ENCODE measurements at places on chromosomes 2 and 18.
A peak's percentile ranks its signal among the peaks of the same experiment; 100 is the strongest.

- no peak for DNase-seq
Measured at GRCh38 chr2:231611273-231612108, 18.8 kb downstream of the TEX44 start.

DNA sequence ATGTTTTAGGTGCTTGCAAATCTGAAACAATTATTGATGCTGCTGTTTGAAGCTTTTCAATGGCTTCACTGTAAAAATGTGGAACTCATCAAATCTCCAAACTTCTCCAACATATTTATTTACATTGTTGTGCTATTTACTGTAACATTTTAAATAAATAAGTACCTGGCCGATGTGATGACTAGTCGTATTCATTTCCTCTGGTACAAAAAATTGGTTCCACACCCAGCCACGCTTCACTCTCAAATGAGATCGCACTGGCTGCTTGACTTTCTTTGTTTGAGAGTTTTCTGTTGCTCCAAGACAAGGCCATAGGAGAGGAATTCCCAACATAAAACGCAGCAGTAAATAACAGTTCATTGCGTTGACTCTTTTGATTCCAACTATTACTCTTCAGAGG, 32.0 kb downstream of the CDH19 start:
- DNase-seq, result peak; percentile 21

DNA sequence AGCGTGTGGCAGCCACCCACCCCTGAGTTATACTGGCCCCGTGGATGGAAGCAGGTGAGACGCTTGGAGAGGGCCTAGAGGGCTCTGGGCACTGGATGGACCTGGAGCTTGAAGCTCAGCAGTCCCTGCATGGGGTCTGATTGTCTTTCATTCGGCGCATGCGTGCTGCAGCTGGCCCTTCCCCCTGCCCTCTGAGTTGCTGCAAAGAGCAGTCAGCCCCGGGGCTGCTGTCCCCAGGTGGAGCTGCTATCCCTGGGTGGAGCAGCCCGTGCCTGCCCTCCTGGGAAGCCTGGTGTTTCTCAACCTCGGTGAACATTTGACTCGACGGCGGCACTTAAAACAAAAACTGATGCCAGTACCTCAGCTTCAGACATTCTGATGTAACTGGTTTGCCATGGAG, 29.6 kb downstream of the IGFBP5 start:
- DNase-seq, result no peak

- DNase-seq, result no peak
Measured at GRCh38 chr18:54775686-54776085, 52.6 kb upstream of the RAB27B start.

DNA sequence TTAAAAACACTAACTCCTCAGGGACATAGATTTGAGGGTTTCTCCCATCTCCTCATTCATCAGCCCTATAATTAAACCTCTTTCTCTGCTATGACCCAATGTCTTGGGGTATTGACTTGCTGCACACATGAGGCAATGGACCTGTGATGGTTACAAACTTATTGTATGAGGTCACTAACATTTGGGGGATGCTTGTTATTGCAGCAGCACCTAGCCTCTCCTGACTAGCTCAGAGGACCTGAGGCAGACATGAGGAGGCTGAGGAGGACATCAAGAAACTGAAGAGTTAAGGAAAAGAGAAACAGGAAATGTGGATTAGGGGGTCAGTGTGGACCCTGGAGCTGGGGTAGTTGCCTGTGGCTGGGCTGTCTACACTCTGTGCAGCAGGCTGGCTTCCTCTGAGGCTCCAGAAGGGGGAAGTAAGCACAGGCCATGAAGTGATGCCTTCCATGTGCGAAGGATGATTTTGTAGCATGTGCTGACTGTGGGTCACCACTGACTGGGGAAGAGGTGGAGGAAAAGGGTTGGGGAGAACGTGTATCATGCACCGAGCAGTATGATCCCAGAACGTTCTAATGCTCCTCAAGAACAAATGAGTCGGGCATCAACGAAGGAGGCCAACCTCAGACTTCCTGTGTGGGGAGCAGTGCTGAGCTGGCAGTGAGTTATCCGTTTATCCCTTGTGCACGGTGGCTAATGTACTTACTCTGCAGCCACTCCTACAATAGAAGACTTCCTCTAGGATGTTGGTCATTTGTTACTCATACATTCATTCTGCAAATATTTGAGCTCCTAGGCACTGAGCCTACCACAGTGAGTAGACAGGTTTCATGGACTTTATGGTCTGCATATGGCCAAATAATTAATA, 42.1 kb upstream of the RFX8 start:
- no peak for DNase-seq

GRCh38 chr2:47771211-47771610, 11.7 kb upstream of the MSH6 start:
- DNase-seq, result peak; percentile 75

GRCh38 chr2:117523267-117523666, 291.2 kb upstream of the DDX18 start:
- no peak for DNase-seq

DNA sequence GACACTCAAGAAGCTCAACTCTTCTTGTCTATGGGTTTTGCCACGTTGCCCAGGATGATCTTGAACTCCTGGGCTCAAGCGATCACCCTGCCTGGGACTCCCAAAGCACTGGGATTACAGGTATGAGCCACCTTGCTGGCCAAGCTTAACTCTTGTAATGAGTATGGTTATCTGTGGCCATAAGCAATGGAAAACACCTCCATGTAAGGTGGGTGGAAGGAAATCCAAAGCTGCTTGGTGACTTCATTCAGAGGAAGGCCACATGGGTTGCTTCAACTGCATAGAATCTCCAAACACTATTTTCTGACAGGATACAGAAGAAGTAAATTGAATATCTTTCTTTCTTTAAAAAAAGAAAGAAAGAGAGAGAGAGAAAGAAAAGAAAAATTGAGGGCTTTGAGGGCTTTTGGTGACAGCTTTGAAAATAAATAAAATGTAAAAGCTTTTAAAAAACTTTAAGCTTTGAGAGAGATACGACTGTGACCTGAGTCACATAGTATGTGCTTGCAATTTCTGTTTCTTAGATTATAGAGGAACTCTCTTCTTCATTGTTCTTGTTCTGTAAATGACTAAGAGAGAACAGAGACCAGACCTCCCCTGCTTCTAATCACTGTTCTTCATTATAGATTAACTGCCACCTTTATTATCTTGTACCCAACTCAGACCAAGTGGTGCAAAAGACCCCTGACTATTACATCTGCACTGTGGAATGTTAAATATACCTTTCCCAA, 123.1 kb upstream of the NDUFV2 start:
- DNase-seq, result no peak

DNA sequence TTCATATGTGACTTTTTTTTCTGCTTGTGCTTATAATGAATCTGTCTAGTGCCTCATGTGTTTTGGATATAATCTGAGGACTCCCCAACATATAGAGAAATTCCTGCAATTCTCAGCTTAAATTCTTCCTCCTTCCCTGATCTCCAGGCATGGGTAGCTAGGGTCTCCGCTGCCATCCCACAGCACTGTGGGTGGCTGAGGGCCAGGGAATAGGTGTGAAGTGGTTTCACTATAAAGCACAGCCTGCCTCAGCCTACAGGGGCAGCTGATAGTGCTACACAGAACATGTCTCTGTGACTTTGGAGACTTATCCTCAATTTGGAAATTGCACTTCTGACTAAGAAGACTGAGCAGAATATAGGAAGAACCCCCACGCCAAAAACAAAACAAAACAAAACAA, 137.3 kb upstream of the NABP1 start:
- DNase-seq, result no peak

DNA sequence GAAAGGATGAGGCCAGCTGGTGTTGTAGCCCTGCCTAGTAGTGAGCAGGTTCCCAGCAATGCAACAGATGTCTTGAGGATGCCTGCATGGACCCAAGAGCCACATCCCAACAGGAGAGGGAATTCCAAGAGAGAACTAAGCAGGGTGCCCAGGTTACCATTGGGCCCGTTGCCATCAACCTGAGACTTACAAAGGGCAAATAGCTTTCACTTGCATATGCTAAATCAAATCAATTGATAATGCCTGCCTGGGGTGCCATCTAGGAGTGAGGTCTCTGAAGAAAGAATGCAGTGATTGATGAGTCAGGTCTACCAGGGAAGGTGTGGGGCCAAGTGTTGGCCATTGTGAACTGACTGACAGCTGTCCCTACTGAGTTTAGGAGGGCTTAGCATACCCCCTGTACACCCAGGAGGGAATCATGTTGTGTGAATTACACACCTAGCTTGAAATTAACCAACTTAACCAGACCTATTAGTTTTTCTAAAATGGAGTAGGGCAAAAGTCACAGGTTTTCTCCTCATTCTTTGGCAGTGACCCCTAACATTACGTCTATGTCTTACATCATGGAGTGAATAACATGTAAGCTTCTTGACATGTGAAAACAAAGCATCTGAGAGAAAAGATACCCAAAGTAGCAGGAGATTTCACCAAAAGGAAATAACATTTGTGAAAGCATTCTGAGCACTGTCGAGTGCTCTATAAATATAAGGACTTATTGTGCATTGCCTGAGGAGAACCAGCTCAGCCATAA, 32.3 kb downstream of the FHOD3 start:
- no peak for DNase-seq

GRCh38 chr18:75962036-75962572, 532.9 kb downstream of the ZNF516 start:
- DNase-seq, result no peak

DNA sequence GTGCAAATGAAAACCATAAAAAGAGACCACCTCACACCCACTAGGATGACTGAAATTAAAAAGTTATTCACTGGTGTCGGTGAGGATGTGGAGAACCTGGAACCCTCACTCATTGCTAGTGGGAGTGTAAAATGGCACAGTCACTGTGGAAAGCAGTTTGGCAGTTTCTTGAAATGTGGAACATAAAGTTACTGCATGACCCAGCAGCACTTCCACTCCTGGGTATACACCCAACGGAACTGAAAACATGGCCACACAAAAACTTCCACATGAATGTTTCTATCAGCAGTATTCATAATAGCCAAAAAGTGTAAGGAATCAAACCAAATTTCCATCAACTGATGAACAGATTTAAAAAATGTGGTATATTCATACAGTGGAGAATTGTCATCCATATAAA, 65.1 kb upstream of the SLC66A3 start:
- no peak for DNase-seq

DNA sequence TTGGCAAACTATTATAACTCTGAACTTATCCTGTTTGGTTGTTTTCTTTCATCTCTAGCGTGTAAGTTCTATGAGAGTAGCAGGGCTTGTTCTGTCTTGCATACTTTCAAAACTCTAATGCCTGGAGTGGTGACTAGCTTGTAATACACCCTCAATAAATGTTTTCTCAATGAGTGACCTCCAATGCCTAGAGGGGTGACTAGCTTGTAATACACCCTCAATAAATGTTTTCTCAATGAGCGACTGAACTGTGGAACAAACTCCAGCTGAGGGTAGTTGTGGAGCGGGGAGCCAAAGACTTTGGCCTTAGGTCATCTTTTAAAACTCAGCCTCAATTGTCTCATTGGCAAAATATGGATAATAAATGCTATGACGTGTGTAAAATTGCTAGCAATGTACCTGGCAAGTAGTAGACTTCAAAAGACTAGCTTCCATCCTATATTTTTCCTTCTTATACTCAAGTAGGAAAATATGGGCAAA, 1.8 kb downstream of the GPD2 start:
- no peak for DNase-seq

- no peak for DNase-seq
Measured at GRCh38 chr2:213166109-213166508, 14.7 kb upstream of the IKZF2 start.

DNA sequence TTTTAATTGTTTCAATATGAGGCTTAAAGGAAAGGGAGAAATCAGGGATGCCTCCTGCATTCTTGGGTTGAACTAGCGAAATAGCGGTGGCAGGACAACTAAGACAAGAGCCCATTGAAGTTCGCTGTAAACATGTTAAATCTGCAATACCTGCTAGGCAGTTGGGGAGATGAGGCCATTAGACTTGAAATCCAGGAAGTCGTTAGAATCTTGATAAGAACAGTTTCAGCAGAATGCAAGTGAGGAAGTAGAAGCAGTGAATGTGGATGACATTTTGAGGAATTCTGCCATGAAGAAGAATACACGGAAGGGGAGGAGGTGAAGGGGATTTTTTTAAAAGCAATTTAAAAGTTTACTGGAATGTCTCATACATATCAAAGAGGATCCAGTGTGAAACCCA, 109.7 kb downstream of the LPIN1 start:
- no peak for DNase-seq

GRCh38 chr2:44932564-44933392, 8.7 kb upstream of the SIX3 start:
- DNase-seq, result no peak

GRCh38 chr2:234917211-234917975, 34.4 kb upstream of the SH3BP4 start:
- peak; percentile 36 for DNase-seq

DNA sequence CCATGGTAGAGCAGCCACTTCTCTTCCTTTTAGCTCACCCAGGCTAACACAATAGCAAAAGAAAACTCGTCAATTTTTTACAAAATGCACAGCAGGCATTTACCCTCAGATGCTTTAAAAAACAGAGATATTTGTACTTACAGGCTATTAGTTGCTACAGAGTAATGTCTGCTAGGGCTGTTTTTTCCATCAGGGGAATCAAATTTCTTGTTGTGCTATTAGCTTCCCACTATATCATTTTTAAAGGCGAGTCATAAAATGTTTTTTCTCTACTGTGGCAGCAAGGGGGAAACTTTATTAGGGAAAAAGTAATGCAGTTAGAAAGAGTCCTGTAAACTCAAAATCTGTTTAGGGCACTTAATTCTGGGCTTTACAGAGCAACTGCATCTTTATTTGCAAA, 277.9 kb upstream of the THSD7B start:
- DNase-seq, result no peak
